Cortex of kidney (tissue), 1 donor: ENCODE measurements at places on chromosomes 11 and 22.

DNA sequence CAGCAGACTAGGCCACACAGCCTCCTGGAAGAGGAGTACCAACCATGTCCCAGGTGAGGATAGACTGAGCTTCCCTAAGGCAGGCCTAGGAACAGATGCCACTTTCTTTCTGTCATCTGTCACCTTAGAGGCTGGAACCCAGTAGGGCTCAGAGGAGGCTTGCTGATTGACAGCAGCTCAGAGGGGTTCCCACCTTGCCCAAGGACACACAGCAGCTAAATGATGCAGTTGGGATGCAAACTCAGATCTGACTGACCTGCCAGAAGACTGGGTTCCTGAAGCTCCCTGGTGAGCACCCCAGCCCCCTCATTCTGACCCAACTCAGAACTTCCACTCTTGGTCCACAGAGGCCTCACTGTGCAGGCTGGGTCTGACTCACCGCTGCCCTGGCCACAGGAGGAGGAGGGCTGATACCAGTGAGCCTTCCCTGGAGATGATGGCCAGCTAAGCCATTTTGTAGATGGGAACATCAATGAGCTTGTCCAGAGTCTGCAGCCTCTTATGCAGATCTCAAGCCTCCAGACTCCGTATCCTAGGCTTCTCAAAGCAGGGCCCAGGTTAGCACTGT lies 14.0 kb downstream of the CAPN5 start:
- no peak for DNase-seq

- no peak for DNase-seq
Observed at GRCh38 chr22:18023509-18024275, 669 bp downstream of the MICAL3 start.

DNA sequence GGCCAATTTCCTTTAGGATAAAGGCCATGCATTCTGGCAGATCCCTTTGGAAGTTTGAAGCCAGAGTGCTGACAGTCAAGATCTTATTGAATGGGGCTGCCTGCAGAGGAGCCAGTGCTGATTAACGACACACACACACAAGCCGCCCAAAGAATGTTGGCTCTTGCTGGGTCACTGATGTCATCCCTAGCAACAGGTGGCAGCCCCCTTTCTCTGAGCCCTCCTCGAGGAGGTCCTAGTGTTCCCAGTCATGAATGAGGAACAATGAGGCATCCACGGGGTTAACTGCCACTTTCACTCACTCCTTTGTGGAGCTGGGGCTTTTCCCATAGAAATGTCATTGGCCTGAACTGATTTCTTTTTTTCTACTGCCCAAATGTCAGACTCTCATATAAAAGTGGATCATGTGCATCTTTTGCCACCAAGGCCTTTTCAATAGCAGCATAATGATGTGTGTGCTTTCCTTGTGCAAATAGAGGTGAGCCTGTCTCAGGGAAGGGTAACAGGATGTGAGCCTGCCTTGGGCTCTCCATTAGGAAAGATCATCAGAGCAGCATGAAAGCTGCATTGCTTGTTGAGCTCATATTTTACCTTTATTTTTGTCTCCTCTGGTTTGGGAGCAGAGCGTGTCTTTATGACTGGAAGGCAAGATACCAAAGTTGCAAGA lies 301.8 kb upstream of the MTNR1B start:
- no peak for DNase-seq

GRCh38 chr11:70517203-70517602 lies 118.9 kb downstream of the CTTN start:
- DNase-seq, result no peak

GRCh38 chr22:33049119-33049729 lies 9.0 kb downstream of the SYN3 start:
- no peak for DNase-seq

- no peak for DNase-seq
Observed at GRCh38 chr11:83249972-83250593, 36.1 kb downstream of the CCDC90B start.

DNA sequence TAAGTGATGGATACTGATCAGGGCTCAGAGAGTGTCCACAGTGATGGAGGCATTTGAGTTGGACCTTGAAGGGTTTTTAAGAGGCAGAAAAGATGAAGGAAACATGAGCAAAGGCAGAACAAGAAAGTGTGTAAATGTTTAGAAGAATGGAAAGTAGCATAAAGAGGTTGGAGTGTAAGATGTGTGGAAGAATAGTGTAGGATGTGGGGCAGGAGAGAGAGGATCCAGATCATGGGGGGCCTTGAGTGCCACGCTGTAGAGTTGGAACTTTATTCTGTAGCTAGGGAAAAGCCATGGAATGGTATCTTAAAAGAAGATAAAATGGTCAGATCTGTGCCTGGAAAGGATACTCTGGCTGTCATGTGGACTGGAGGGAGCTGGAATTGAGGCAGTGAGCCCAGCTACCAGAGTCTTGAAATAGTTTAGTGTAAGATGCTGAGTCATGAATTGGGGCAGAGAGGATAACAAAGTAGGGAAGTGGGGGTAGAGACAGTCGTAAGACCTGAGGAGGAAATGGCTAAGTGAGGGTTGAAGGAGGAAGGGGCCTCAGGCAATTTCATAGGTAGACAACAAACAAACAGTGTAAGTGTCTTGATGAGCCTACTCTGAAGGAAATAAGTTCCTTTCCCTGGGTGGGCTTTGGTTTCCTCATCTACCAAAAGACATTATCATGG lies 6.7 kb downstream of the KCNE3 start:
- no peak for DNase-seq

DNA sequence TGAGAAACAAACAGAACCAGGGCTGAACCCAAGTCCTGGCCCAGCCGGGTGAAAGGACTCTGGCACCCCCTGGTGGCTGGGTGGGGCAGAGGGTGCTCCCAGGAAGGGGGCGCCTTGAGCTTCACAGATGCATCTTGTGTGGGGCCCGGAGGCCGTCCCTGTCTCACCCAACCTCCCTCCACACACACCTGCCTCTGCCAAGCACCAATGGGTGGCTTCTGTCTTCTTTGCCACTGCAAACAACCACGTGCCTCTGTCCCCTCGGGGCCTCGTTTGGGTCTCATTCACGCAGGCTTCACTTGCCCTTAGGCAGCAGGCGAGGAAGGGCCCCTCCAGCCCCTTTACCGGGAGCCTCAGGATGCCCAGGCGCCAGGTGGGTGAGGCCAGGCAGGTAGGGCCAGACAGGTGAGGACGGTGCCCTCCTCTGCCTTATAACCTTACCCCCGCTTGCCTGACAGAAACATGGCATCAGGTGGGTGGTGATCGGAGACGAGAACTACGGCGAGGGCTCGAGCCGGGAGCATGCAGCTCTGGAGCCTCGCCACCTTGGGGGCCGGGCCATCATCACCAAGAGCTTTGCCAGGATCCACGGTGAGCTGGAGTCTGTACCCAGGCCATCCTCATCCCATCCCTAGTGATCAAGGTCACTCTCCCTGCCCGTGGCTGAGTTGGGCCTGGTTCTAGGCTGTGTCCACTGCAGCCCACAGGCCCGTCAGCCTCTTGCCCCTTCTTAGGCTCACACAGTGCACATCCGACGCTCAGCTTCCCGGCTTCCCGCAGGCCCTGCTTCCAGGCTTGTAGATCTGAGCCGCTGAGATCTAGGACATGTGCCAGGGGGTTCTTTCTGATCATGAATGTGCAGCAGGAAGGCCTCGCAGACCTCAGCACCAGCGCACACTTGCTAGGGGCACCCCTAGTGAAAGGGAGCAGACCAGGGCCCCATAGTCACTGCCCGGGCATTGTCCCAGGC lies 17.2 kb downstream of the POLR3H start:
- DNase-seq, result no peak

GRCh38 chr11:82034527-82034926 lies 699.1 kb downstream of the FAM181B start:
- DNase-seq, result no peak

- DNase-seq, result no peak
Observed at GRCh38 chr11:71342116-71342515, 89.7 kb upstream of the SHANK2 start.

DNA sequence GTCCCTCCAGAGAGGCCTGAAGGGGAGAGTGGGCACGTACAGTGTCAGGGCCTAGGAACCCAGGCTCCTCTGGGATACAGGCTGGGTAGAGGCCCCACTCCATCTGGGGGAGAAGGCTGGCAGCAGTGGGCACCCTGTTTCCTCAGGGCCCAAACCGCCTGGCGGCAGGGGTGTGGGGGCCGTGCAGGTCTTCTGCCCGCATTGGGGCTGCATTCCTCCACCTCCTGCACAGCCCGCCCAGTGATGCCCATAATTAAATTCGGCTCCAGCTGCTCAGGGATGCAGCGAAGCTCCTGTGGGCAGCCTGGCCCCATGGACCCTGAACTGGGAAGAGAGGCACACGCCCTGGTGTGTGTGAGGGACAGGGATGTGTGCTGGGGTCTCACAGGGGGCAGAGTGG lies 35.4 kb downstream of the KCNQ1OT1 start:
- DNase-seq, result no peak

GRCh38 chr22:40348025-40348658 lies 1.8 kb downstream of the ADSL start:
- no peak for DNase-seq

GRCh38 chr11:77071671-77072605 lies 5.2 kb downstream of the CAPN5 start:
- no peak for DNase-seq

GRCh38 chr11:42576318-42576717 lies 735.5 kb upstream of the API5 start:
- DNase-seq, result no peak

GRCh38 chr22:31739795-31740201 lies 10.1 kb downstream of the PRR14L start:
- no peak for DNase-seq

- no peak for DNase-seq
Observed at GRCh38 chr11:74559934-74560309, 32.5 kb upstream of the POLD3 start.

DNA sequence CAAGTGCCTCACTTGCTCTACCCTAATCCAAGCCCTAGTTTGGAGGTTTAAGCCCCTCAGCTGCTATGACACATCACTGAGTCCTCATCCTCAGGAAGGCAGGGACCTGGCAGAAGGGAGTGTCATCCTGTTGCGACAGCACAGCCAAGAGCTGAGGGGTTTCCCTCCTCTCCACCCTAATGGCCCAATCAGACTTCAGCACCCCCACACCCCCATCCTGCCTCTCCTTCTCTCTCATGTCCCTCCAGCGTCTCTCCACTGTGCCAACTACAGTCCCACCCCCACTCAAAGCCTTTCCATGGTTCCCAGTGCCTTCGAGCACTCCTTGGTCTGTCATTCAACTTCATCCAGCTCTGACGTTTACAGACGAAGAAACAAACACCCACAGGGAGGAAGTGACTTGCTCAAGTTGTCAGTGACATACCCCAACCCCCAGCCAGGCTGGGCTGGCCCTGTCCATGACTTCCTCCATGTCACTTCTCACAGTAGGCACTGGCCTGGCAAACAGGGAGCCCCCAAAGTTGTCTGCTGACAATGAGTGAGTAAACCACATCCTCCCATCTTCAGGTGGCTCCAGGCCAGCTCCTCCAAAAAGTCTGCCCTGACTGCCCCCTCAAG lies 15.6 kb downstream of the ARAP1 start:
- no peak for DNase-seq

GRCh38 chr11:66418986-66419308 lies 1.9 kb upstream of the NPAS4 start:
- DNase-seq, result no peak

GRCh38 chr11:28245131-28245530 lies 136.9 kb downstream of the METTL15 start:
- DNase-seq, result no peak

DNA sequence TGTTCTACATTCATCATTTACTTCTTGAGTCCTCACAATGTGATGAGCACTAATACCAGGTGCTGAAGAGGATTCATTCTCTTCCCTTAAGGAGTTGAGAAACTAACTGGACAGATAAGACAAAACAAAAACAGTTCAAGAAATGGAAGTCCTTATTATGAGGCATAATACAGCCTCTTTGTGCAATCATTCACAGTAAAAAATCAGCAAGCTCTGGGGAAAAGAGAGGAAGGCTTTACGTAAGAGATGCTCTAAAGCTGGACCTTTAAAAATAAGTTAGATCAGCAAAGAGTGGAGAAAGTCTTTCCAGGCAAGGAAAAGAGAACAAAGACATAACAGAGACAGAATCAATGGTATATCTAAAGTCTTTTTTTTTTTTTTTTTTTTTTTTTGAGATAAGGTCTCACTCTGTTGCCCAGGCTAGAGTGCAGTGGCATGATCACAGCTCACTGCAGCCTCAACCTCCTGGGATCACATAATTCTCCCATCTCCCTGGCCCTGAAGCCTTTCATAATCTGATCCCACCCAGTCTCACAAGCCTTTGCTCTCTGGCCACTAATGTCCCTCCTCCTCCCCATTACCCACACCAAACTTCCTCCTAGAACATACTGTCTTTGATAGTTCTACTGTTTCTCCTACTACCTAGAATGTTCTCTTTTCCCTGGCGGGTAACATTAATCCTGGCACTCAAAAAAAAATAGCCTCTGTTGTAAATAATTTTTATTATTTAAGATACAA lies 40.9 kb downstream of the MRTFA start:
- DNase-seq, result no peak

GRCh38 chr11:93054881-93055280 lies 85.4 kb downstream of the MTNR1B start:
- no peak for DNase-seq

DNA sequence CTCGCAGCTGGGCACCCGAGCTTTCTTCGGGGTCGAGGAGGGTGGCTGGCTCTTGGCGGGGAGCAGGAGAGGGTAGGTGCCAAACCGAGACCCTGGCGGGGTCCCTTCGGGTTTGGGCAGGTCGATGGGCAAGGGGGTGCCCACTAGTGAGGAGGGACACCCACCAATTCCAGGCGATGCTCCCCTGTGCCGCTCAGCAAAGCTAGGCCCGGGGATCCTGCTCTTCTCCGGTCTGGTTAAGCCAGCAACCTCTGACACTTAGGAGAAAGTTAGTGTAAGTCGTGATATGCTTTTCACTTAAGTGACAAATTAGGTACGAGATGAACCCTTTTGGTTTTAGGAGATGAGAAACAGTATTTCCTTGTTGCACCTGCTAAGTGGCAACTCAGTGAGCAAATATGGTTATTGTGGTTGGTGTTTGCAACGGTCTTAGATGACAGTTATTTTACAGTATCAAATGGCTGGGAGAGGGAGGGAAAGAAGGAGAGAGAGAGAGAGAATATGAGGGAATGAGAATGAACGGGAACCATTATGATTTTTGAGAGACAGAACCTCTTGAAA lies 565 bp downstream of the NUCB2 start:
- no peak for DNase-seq

GRCh38 chr11:32529994-32530588 lies 53.5 kb upstream of the EIF3M start:
- no peak for DNase-seq

DNA sequence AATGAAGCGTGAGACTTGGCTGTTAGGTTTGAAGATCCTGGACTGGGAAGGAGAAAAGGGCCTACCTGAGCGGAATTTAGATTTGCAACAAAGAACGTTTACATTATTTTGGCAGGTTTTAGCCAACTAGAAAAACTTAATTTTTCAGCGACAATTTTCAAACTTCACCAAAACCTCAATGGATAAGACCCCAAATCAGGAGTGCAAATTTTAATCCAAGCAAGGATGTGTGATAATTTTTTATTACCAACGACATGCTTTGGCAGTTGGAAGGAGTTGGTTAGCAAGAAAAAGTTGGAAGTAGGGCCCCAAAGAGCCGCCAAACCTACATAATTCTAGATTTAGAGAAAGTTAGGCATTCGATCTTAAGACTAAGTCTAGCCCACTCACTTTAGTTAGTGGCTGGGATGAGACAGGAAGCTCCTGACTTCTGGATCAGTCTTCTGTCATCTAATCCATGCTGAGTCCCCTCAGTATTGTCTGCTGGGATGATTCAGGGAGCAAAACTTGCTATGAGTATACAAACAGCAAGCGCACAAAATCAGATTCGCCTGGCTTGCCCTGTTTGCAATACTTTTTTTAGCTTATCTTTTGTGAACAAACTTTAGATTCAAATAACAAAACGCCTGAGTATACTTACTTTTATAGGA lies 787 bp upstream of the RDX start:
- no peak for DNase-seq
